ENCODE measurements at places on chromosomes 13 and 19. TPM values are rescaled to one million over a fixed set of nuclear protein-coding genes. Genes with fewer than 3 reads are reported as not detected.

GRCh38 chr19:41872775-41873647 lies 4.1 kb upstream of the CD79A start:
- peak; percentile 30 for DNase-seq

DNA sequence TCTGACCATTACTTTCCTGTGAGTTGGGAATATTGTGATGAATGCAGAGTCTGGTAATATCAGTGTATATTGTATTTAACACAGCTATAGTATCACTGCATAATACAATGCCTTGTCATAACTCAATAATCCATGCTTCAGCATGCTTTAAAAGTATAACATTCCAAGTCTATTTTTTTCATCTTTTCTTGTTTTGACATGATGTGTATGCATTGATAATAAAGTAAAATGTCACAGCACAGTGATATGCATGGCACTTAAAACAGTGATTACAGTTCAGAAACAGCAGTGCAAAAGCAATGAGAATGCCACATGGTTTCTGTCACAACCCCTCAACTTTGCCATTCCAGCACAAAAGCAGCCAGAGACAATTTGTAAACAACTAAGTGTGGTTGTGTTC lies 17.8 kb downstream of the KATNAL1 start:
- DNase-seq, result no peak

- no peak for DNase-seq
Measured at GRCh38 chr13:109517517-109517916, 268.9 kb downstream of the IRS2 start.

DNA sequence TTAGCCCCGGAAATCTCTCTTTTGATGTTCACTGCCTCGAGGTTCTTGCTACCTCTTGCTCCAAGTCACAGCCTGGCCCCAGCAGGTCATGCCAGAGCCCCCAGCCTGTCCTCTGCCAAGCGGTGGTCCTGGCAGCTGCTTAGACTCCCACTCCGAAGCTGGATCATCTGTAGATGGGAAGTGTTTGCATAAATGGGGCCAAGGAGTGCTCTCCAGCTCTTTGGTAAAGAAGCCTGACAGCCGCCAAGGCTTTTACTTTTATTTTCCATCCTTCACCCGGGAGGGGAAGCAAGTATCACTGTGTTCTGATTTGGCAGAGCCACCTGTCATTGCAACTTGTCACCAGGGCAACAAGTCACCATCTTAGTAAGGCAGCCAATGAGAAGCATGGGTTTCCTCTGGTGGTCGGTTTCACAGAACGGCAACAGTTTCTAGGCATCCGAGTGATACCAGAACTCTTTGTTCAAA lies 10.6 kb upstream of the RETN start:
- no peak for DNase-seq

DNA sequence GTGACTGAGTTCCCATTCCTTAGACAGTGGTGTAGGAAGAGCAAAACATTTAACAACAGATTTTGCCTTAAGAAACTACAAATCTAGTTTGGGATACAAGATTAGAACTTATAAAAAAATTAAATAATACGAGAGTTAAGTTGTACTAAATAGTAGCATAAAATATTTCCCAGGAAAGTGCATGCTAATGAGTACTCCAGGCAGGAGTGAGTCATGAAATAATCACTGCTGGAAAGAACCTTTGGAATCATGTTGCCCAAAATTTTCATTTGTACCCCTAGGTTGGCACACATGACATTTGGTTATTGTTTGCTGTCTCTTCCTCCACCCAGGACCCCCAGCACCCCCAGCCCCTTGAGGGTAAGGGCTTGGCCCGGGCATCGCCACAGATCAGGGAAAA lies 26.3 kb upstream of the KL start:
- DNase-seq, result no peak

DNA sequence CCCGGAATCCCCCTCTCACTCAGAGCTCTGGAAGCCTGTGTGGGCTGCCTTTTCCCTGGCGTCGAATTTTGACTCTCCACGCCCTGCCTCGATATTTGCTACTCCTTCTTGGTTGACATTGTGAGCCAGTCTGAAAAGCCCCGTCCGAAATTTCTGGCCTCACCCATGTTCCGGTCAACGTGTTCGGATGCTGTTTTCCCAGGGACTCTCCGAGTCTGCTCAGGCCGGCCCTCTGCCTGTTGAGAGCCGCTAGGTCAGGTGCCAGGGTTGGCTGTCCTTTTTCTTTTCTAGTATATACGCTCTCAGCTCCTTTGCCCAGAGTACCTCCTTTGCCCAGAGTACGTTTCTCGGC lies 6.8 kb upstream of the DGKH start:
- DNase-seq, result peak; percentile 38

- no peak for DNase-seq
Measured at GRCh38 chr13:23558675-23559536, 11.3 kb upstream of the TNFRSF19 start.

DNA sequence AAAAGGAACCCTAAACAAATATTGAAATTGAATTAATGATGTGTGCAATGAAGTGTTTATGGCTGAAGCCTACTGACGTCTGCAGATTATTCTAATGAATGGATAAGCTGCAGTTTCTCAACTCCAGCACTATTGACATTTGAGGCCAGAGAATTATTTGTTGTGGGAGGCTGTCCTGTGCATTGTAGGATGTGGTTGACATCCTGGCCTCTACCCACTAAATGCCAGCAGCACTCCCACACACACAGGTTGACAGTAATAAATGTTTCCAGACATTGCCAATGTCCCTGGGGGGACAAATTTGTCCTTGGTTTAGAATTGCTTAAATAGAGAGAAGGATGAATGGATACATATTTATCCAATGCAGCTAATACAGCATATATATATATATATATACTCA lies 19.2 kb upstream of the MYH14 start:
- no peak for DNase-seq

DNA sequence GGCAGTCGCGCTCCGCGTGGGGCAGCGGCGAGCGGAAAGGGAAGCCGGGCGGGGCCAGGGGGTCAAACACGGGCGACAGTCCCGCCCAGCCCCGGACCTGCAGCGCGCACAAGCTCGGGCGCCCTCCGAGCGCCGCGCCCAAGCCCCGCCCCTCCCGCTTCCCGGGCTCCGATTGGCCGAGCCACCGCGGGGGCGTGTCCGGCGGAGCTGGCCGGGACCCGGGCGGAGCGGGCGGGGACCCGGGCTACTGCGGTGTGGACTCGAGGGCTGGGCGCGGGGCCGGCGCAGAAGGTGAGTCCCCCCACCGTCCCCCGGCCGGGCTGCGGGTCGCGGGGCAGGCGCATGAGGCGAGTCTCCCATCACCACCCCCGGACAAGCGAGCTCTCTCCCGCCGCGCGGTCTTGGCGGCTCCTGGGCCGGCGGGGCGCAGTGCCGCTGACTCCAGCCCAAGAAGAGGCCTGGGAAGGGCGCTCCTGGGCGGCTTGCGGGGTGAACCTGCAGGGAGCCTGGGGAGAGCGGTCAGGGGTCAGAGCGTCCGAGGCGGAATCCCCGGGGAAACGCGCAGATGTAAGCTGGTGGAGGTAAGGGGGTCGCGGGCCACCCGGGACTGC lies at the start of gene PLEKHF1:
TSS of gene PLEKHF1 (plus strand) at position 247 of the 611 bp plus-strand sequence. CDS start 8,379 bp downstream, outside the sequence.
- peak; percentile 96 for DNase-seq

- DNase-seq, result no peak
Measured at GRCh38 chr19:47756627-47756929, 11.2 kb downstream of the NOP53 start.

DNA sequence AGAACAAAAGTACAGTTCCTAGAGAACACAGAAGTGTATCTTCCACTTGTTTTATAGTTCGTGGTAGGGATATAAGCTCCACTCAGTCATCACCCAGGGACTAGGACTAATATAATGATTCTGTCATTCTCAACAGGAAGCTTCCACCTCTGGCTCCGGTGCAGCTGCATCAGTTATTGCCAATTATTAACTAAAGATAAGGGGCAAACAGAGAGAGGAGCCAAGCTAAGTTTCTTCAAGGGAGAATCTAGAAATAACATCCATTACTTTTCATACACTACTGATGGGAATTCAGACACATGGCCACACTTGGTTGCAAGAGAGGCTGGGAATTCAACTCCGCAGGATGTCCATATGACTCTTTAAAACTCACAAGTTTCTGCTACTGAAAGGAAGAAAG lies 917.9 kb downstream of the OLFM4 start:
- DNase-seq, result no peak

GRCh38 chr19:38870612-38871011 lies 7.5 kb downstream of the RINL start:
- DNase-seq, result no peak

DNA sequence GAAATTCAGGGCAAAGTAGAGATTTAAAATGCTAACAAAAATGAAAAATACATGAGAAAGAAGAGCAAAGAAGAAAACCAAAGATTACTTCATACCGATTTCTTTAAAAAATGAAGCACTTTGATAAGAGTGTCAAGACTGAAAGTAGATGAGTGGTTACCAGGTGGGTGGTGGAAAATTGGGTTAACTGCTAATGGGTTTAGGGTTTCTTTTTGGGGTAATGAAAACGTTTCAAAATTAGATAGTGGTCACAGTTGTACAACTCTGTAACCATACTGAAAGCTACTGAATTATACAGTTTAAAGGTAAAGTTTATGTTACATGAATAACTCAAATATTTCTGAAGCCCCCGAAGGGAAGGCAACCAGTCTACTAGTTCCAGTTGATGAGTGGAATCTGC lies 179.4 kb downstream of the NDFIP2 start:
- DNase-seq, result no peak

DNA sequence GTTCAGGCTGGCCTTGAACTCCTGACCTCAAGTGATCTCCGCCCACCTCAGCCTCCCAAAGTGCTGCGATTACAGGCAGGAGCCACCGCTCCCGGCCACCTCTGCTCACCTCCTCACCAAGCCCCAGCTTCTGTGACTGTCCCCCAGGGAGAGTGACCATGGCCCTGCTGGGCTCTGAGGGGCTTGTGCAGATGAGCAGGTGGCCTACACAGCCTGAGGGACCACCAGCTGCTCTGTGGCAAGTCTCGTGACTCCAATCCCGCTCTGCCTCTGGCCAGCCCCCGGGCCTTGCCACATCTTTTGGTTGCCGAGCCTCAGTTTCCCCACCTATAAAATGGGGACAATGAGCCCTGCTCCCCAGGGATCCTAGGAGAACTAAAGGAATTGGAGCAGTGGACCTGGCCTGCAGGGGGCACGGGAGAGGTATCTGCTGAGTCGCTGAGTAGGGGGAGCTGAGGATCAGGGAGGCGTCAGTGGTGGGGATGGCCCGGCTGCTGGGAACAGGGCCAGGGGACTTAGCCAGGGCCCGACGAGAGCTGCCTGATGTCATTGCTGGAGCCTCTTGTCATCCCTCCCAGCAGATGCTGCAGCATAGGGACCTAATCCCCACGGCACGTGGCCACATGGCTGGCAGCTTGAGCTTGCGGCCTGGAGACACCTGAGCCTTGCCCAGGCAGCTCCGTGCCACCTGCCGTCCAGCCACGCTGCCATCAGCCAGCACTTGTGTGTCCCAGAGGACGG lies 74.7 kb downstream of the GADD45B start:
- no peak for DNase-seq

DNA sequence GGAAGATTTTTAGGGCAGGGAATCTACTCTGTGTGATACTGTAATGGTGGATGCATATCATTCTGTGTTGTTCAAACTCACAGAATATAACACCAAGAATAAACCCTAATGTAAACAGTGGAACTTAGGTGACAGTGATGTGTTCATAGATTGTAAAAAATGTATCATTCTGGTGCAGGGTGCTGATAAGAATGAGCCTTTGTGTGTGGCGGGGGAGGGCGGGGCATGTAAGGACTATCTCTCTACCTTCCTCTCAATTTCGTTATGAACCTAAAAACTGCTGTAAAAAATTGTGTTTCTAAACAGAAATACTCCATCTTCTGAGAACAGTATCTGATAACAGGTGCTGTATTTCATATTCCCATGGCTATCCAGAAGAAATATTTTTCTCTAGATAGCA lies 35.6 kb downstream of the TNFRSF19 start:
- no peak for DNase-seq

DNA sequence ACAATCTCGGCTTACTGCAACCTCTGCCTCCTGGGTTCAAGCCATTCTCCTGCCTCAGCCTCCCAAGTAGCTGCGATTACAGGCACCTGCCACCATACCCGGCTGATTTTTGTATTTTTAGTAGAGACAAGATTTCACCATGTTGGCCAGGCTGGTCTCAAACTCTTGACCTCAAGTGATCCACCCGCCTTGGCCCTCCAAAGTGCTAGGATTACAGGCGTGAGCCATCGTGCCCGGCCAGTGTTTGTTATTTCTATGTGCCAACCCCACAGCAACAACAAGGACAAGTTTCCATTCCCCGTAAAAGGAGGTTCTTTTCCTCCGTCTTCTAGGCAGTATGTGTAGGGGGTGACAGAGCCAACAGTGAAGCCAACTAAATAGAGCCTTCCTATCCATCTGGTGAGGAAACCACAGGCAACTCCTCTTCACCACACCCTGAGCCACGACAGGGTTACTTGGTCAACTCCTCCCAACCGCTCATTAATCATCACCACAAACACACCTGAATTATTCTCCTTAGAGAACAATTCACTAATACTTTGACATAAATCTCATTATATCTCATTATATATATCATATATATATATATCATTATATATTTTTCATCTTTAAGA lies 25.5 kb downstream of the FOXO1 start:
- no peak for DNase-seq

GRCh38 chr19:40380199-40381037 lies 9.6 kb downstream of the HIPK4 start:
- DNase-seq, result no peak

DNA sequence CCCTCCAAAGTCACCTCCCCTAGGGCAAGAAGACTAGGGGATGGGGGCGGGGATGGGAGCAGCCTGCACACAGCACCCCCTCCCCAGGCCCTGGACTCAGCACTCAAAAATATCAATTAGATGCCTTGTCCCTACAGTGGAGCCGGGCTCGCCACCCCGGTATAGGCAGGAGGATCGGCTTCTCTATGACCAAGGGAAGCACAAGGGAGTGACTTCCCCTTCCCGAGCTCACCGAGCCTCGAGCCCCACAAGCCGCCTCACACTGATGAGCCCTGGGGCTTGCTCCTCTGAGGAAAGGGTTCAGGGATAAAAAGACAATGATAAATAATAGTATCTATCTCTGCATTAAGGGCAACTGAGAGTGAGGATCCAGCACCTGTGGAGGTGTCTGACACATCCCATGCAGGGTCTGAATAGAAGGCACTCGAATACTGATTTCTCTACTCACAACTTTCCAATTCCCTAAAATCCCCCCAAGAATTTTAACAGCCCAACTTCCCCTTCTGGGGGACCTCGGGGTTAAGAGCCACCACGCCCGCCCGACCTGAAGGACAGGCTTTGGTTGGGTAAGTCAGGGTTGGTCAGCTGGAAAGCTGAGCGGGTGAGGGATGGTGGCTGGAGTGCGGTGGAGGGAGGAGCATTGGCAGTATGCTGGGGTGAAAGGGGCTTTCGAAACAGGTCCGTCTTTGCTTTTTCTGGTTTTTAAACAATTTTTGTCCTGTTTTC lies 51.3 kb downstream of the STK24 start:
- DNase-seq, result no peak

- no peak for DNase-seq
Measured at GRCh38 chr13:108346376-108346775, 76.9 kb downstream of the TNFSF13B start.

- no peak for DNase-seq
Measured at GRCh38 chr13:89136678-89137077, 1465.5 kb downstream of the SLITRK5 start.

Gene MLLT1
- total RNA-seq, result 8.6 TPM

Gene KIR2DL1
- total RNA-seq, result not detected

Gene GRIN2D
- total RNA-seq, result 2.9 TPM

Gene ZNF132
- total RNA-seq, result 15.9 TPM

Gene ELOF1
- 19.2 TPM for total RNA-seq

Gene SLC15A1
- under 0.01 TPM for total RNA-seq

Gene MAP1S
- total RNA-seq, result 20.8 TPM

Gene ZNF665
- 6.1 TPM for total RNA-seq

All from frontal cortex (tissue), 4 donors.